ENCODE measurements at places on chromosomes 6 and 20.

DNA sequence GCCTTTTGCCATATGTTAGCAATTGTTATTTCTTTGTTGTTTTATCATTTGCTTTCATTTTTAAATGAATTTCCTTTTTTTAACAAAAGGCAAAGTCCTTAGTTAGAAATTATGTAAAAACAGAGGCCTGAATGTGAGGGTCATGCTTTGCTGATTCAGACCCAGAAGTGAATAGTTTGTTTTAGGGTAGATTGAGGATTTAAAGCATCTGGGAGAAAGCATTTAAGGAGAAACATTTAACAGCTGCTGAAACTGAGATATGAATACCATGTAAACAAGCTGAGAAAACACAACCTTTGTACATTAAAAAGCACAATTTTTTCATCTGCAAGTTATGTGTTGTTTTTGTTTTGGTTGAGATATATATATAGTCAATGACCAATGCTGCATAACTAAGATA is 8.0 kb downstream of the HTR1B start:
- DNase-seq = no peak

DNA sequence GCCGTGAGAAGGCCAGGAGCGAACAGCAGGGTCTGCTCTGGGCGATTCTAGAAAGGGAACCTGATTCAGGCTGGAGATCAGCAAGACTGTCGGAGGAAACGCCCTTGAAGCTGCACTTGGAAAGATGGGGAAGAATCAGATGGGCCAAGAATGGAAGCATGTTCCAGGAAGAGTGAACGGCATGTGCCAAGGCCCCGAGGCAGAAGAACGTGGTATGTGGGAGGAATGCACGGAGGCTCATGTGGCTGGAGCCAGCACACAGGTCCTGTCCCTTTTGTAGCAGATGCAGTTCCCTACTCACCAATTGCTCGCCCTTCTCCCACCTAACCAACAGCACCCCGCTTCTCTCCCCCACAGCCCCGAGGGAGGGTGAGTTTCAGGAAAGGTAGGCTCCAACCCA is 180.6 kb downstream of the TFAP2C start:
- DNase-seq = no peak

GRCh38 chr20:51586005-51586440 is 43.5 kb upstream of the NFATC2 start:
- DNase-seq = peak; percentile 99

DNA sequence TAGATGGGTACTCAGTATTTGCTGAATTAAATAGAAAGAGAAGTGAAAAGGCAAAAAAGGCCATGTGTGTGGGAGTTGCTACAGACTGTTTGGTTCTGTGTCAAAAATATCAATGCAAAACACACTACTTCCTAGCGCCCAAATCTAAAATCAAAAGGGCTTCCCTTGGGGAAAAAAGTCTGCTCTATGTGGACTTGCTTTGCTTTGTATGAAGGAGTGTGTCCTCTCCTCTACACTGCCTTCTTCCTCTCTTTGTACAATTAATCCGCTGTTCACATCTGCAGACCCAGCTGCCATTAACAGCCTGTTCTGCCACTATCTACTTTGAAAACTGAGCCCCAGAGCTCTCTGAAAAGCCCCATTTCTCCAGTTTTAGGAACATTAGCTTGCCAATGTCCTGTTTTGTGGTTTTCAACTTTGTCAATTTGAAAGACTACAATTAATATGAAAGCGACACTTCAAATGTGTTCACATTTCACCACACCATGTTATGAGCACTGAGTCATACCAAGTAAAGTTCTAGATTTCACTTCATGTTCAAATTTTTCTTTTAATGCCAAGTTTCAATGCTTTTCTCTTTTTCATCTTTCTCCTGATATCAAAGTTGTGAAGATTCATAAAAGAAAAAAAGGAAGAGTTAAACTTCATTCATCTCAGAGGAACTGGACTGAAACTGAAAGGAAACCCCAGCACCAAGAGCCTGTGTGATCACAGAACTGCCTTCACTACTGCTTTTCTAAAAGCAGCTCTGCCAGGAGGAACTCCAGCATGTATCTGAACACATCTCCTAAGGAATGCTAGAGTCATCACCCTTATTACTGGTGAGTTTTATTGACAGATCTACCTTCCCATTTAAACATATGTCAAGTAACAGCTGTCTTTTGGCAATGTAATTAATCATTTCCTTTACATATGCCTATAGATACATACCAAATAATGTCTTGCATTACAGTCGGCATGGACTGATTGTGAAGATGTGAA is 102.6 kb downstream of the KIF13A start:
- DNase-seq = no peak

DNA sequence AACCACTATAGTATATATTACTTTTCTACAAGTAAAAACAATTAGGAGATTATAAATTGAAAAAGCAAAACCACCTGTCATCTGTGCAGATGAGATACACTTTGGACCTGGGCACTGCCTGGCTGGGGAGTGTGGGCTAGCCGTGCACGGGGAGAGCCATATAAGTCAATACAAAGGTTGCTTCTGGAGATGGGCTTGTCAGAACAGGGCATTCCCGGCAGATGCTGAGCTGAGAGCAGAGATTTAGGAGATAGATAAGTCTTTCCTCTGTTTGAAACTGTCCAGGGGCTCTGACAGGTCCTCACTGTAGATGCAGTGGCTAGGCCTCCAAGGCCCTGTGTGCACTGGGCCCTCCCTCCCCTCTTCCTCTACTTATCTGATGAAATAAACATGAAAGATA is 34.5 kb downstream of the CD164 start:
- DNase-seq = no peak

DNA sequence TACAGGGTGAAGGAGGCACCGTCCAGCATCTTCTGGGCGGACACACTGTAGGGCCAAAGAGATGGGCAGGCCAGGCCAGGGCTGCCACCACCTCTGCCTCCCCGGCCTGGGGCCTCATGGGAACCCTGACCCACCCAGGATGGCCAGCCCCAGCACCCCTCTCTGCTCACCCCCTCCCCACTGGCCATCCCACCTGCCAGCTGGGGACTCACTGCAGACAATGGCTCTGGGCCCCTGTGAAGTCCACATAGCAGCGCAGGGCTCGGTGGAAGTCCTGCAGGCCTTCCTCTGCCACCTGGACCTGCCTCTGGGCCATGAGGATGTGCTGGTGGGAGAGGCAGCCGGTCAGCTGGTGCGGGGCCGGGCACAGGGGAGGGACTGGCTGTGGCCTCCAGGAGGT is 3.6 kb upstream of the C20orf144 start:
- DNase-seq = no peak

DNA sequence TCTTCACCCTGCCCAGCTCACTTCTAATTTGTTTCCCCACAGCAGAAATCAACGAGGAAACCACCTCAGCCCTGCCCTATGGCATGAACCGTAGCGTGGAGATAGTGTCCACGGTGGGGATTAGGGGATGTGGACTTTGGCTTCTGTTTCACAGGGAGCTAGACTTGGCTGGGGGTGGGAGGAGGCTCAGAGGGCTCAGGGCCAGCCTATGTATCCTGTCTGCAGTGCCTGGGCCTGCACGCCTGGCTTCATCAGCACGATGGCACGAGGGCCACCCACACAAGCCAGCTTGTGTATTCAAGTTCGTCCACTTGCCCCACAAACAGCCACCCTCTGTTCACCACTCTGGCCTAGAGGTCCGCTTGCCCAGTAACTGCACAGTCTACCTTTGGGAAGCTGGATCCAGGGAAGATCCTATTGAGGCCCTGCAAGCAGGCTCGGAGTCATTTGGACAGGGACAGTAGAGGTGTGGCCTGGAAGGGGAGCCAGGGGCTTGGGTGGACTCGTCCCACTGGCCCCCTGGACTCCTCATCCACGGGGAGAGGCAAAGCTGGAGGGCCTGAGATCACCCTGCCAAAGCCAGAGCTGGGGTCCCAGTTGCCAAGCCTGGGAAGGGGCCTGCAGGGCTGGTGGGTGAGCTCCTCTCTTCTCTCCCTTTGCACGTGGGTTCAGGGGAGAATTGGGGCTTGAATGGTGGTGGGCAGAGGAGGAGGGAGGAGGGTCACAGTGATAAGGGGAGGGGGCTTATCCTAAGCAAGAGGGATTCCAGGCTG is 38.0 kb upstream of the FAM83D start:
- DNase-seq = no peak

DNA sequence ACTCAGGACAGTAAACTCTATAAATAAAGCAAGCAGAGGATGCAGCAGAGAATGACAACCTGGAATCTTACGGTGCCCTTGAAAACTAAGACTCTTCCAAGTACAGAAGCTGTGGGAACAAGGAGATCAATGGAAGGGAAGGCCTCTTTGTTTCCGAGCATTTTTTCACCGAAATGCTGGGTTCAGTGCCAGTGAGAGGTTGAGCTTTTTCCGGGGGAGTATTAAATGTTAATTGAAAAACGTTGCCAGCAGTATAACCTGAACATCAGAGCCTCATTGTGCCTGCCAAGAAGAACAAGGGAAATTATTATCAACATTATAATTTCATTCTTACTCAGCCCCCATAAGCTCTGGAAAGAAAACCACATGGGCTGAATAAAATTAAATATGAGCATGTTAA is 17.5 kb downstream of the OPRM1 start:
- DNase-seq = no peak

GRCh38 chr6:130847001-130847910 is 20.1 kb downstream of the SMLR1 start:
- no peak for DNase-seq

GRCh38 chr6:164097551-164098398 is 683.3 kb downstream of the QKI start:
- DNase-seq = peak; percentile 74

DNA sequence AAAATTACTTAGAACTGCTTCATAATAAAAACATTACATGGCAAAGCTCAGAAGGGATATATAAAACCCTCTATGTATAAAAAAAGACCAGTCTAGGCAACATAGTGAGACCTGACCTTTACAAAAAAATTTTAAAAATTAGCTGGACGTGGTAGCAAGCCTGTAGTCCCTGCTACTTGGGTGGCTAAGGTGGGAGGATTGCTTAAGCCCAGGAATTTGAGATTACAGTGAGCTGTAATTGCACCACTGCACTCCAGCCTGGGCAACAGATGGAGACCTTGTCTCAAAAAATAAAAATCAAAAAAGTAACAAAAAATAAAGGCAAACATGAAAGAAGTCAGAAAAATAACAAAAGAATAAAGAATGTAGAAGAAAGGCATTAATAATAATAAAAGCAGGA is 21.5 kb upstream of the TPD52L1 start:
- no peak for DNase-seq

DNA sequence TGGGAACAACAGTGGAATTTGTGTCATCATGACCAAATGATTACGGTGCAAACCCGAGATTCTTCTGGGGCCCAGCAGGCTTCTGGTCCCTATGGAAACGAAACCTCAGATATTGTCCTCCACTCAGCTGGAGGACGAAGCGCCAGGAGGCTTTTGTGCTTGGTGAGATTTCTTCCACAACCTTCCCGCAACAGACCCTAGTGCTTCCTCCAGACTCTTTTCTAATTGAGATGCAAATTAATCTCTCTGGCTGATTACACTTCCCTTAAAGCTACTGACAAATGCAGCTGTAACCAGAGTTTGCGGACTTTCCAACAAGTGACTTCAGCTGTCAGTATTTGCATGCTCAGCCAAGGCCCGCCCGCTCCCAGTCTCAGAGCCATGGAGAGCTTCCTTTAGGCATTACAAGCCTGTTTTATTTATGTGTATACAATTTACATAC is 96.0 kb downstream of the INSM1 start:
- no peak for DNase-seq

DNA sequence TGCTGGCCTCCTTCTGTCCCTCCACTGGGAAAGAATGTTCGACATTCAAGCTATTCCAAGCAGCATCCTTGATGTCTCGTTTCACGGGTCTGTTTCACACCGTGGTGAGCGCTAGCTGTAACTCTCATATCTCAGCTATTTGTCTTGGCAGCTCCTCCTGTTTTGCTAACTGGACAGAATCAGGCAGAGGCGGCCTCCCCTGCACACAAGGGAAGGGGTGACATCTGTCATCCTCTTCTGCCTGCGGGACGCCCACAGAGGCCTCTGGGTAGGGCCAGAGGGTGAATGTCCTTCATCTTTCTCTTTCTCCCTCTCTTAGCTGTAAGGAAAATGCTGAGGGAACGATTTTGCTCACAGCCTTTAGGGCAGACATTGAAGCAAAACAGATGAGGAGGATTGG is 232.8 kb upstream of the GMDS start:
- DNase-seq = peak; percentile 28

- DNase-seq = no peak
Observed at GRCh38 chr6:161355696-161356095, 81.8 kb upstream of the AGPAT4 start.

- DNase-seq = no peak
Observed at GRCh38 chr6:259901-260508, 32.3 kb upstream of the DUSP22 start.

DNA sequence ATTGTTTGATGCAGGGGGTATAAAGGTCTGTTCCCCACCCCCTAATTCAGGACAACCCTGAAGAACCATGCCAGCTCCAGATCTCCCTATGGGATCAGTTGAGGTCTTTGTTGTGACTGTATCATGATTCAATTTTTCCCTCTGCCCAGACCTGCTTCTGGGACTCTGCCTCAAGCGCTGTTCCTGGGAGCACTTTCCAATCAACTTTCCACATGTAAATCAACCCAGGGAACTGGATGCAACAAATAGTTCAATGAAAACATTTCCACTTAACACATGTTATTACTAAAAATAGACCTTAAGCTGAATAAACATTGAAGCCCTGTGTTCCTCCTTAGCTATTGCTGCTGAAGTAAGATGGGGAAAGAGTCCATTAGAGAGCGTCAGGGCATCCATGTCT is 139.5 kb downstream of the C6orf58 start:
- DNase-seq = no peak

DNA sequence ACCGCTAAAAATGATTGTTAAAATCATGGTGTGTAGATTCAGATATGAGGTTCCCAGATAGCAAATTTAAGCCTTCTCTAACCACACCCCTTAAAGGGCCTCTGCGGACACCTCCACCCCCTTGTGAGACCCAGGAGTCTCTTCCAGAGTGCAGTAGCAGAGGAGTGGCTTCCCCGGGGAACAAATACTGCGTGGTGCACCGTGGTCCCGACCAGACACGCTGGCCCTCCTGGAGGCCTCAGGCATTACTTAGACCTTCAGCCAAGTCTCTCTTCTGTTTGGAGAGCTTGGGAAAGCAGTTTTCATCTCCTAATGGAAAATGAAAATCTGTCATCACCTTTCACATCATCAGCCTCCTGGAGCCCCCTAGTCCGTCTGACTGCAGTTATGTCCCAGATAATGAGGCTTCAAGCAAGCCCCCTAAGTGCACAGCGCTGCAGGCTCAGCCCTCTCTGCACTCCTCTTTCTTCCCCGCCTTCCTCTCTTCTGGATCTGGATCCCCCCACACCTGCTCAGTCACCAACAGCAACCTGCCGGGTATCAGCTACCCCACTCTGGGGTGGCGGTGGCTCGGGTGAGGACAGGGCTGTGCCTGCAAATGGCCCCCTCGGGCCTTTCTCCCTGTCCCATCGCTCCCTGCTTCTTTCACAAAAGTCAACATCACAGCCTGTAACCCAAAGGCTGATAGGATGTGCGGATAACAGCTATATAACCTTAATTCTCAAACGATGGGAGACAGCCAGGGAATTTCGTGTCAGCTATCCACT is 58.8 kb upstream of the TAGAP start:
- no peak for DNase-seq

GRCh38 chr20:58703765-58704371 is 11.3 kb downstream of the NPEPL1 start:
- no peak for DNase-seq

GRCh38 chr6:15588971-15589634 is 73.7 kb downstream of the DTNBP1 start:
- DNase-seq = peak; percentile 46
